ENCODE measurements at places on chromosomes 6 and 20.

GRCh38 chr6:137402143-137402680 is 92.0 kb downstream of the OLIG3 start:
- DNase-seq: no peak

GRCh38 chr6:131572686-131573415 is at the start of gene ARG1:
TSS of gene ARG1 (plus strand) at chr6:131573226. CDS start at chr6:131573283, 57 bp downstream.
- no peak for DNase-seq

DNA sequence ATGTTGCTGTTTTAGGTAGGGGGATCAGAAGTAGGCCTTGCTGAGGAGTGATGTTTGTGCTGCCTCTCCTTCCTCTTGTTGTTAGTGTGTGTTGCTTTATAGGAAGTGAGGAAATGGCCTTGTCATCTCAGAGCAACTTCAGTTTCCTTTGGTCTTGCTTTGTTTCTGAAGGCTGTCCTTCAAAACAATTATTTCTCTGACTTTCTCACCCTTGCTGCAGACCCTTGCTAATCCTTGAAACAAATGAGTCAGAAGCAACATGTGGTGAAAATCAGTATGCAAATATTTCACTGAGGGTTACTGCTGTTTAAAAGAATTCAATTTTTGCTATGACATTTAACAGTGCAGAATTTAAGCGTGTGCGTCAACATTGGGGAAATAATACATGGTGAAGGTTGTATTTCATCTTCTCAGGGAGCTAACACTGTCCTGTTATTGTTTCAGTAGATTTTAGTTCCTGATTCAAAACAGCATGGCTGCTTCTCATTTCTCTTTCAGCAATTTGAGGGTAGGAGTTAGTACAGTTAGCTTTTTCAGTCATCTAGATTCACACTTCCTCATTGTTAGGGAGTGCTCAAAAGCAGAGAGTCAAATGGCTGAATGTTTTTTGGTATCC is 13.8 kb downstream of the RNF144B start:
- no peak for DNase-seq

DNA sequence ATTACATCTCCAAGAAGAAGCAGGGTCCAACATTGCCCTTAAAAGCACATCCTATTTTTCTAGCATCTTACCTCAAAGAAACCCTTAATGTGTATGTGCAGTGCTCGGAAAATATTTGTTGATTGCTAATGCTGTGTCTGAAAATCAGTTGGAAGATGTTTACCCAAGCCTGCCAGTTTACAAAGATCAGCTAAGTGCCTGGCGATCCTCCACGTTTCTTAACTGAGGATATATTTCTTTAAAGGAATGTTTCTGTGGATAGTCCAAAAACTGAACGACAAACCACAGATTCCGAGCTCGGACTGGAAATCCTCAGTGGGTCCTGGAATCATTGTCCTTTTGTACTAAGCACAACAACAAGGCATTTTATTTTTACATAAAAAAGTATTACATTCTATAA is 595.7 kb upstream of the ARID1B start:
- DNase-seq: no peak

GRCh38 chr20:13336308-13337089 is 115.4 kb downstream of the ISM1 start:
- DNase-seq: peak; percentile 54

Data from T1000 (cell line).